ENCODE measurements at places on chromosomes 6 and 20.

GRCh38 chr20:56195946-56196345, 52.6 kb upstream of the MC3R start:
- DNase-seq = peak; percentile 94

DNA sequence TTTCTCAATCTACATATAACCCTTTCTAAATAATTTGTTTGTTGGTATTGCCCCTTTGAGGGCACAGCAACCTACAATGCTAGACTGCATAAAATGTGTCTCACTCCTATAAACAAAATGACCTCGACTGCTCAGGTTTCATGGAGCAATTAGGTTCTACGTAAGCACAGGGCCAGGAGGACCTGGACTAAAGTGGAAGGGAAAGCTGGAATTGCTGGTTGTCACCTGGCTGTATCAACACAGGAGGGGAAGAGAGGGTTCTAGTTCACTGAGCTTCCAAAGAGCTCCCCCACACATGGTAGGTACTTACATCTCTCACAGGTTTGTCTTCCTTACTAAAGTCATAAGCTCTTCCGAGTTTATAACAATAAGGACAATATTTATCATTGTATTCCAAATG, 51.0 kb downstream of the NCOA6 start:
- peak; percentile 13 for DNase-seq

DNA sequence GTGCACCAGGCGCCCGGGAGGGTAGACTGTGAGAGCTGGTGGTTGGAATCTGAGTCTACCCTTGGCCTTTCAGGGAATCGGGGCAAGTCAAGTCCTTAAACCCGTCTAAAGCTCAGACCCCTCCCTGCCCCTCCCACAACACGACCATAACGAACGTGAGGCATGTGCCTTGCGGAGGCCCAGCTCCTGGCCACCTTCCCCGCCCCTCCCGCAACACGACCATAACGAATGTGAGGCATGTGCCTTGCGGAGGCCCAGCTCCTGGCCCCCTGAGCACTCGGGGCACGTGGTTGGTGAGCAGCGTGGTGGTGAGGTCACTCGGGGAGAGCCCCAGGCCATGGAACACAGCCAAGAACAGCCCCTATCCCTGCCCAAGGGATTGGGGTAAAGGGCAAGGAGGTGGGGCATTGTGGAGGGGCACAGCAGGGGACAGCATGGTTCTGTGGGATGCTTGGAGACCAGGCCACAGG, 132.2 kb downstream of the TAF4 start:
- peak; percentile 14 for DNase-seq

DNA sequence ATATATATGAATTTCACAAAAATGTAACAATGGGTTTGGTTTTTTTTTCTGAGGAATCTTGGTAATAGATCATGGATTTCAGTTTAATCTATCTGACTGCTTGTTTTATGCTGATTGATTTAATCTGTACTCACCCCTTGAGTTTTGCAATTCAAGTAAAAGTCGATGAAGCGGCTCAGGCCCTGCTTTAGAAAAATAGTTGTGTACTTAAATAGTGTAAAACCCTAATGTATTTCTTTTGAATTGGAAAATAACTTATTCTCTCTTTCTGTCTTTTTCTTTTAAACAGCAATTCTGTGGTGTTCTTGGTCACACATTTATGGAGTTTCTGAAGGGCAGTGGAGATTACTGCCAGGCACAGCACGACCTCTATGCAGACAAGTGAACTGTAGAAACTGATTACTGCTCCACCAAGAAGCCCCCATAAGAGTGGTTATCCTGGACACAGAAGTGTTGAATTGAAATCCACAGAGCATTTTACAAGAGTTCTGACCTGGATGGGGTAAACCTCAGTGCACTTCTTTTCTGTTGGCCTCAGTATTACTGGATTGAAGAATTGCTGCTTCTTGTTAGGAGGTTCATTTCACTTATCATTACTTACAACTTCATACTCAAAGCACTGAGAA, 4.0 kb downstream of the LOC128125822 start:
- DNase-seq = no peak

GRCh38 chr6:145608850-145609249, 126.5 kb downstream of the EPM2A start:
- DNase-seq = no peak

- DNase-seq = peak; percentile 17
These were observed 4.6 kb downstream of the TP53TG5 start for GRCh38 chr20:45373353-45374100.

- DNase-seq = no peak
These were observed 7.0 kb downstream of the EYA2 start for GRCh38 chr20:46901638-46902037.

- no peak for DNase-seq
These were observed 432 bp upstream of the PSMF1 start for GRCh38 chr20:1118004-1118335.

- DNase-seq = peak; percentile 10
These were observed 6.3 kb downstream of the EBF4 start for GRCh38 chr20:2698912-2699311.

- DNase-seq = no peak
These were observed 145.8 kb downstream of the PACRG start for GRCh38 chr6:162873537-162873936.

GRCh38 chr6:89122625-89123024, 4.8 kb upstream of the SRSF12 start:
- DNase-seq = peak; percentile 3

DNA sequence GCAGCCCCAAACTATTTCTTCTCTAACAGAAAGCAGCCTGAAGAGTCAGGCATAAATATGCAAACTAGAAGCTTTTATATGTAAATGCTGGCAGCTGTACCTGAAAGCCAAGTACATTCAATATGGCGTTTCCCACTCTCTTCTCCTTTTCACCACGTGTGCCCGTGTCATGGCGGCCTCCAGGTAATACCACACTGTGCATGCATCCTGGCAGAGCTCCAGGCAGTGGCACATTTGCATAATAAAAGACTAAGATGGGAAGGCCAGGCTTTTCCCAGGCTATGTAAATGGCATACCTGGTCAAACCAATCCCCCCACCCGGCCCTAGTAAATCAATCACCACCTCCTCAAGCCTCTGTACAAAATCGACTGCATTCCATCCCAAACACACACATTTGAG, 120.6 kb downstream of the MMUT start:
- DNase-seq = peak; percentile 32

DNA sequence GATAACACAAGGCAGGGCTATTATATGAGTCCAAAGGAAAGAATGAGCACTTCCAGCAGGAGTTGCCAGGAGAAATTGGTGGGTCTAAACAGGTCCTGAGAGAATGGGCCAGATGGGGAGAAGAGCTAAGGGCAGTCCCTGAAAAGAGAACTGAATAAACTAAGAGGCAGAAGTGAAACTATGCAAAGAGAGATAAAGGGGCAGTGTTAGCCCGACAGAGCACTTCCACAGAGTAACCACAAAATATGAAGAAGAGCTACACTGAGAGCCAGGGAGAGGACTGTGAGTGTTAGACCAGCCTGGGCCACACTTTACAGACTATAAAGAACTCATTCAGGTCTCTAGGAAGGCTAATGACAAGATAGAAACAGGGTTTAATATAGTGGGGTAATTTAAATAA, 43.8 kb downstream of the RALGAPA2 start:
- DNase-seq = no peak

DNA sequence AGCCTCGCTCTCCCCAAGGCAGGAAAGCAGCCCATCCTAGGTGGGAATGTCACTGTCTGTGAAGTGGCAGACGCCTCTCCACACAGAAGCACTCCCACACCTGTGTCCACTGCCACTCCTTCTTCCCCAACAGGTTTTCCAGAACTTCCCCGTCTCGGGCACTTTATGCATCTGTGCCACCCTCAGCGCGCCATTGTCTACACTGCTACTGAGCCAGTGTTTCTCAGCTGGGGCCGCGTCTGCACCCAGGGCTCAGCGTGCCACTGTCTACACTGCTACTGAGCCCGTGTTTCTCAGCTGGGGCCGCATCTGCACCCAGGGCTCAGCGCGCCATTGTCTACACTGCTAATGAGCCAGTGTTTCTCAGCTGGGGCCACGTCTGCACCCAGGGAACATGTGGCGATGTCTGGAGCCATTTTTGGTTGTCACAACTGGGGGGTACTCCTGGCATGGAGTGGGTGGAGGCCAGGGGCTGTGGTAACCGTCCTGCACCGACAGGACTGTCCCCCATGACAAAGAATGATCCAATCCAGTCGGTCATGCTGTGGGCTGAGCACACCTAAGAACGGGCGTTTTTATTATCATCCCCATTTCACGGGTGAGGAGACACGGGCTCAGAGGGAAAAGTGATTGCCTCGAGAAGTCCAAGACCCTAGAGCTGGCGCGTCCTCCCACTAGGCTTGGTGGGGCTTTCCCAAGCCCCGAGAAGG, 41.7 kb upstream of the ZBP1 start:
- no peak for DNase-seq

DNA sequence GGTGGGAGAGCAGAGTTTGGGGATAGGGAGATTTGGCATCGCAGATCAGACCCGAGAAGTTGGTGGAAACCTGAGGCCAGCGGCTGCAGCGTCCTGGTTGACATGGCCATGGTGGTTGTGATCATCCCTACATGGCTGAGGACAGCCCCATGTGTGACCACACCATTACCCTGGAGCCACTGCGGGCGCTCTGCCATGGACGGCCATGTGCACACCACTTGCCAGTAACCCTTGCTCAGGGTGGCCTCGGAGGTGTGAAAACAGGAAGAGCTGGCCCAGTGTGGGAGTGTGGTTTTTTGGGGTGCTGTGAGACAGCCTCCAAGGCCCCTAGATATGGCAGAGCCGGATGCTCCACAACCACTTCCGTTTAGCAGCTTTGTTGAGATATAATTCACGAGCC, 64.4 kb downstream of the TMEM242 start:
- DNase-seq = no peak

DNA sequence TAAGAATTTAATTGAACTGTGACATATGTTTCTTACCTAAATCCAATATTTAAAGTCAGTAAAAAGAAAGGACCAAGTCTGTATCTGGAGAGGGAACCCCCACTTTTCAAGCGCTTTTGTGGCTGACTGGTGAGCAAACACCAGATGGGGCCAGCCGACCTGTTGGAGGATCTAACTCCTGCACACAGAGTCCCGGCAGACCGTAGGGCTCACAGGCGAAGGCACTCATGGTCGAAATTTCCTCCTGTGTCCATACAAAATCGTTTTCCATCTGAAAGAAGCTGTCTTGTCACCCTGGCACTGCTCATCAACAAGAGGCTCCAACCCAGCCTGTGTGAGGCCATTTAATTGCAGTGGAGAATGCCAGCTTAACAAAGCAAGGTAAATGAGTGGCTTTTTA, 94.0 kb downstream of the SCML4 start:
- DNase-seq = peak; percentile 17

DNA sequence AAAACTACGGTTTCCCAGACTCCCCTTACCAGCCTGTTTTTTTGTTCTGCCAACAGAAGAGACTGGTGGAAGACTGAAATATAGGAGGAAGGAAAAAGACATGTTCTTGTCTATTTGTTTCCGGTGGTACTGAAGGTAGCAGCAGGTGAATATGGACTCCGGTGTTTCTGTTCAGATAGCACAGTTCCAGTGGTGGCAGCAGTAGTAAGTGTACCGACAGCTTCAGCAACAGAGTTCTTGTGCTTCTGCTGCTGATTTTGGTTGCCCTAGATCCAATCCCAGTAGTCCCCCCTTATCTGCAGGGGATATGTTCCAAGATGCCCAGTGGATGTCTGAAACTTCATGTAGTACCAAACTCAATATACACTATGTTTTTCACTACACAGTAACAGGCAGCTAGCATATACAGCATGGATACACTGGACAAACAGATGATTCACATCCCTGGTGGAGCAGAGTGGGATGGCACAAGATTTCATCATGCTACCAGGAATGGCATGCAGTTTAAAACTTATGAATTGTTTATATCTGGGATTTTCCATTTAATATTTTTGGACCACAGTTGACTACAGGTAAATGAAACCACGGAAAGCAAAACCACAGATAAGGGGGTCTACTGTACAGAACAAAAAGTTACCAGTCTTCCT, 301.8 kb downstream of the BTBD9 start:
- DNase-seq = no peak

GRCh38 chr6:149473080-149474052, 11.4 kb downstream of the ZC3H12D start:
- DNase-seq = no peak

DNA sequence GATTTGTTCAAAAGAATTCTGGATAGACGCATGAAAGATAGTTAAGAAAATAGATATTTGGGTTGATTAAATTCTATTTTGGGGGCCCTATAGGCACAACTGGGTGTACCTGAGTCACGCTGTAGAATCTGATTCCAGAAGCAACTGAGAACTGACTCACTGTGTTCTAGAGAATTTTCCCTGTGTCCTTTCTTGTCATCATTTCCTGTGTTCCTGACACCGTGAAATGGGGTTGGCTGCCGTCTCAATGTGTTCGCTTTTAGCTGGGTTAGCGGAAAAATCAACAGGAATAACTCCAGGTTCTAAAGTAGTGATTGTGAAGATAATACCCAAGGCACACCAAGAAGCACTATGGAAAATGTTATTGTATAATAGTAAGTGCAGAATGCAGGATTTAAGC, 5.0 kb downstream of the GCNT2 start:
- no peak for DNase-seq

DNA sequence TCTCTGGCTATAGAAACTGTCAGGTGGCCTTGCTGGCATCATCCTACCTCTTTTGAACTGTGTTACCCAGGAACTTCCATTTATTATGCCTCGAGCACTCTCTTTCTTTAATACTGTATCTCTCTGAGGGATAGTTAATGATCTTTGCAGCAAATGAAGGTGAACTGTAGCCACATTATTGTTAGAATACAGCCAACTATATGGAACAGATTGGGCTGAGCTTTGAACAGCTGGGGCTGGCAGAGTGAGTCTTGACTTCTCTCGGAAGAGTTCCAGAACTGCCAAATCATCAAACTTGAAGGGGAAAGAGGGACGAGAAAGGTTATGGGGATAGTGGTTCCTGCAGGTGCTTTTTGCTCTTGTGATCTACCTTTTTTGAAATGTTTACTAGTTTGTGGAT, 237.7 kb downstream of the PRL start:
- DNase-seq = no peak

DNA sequence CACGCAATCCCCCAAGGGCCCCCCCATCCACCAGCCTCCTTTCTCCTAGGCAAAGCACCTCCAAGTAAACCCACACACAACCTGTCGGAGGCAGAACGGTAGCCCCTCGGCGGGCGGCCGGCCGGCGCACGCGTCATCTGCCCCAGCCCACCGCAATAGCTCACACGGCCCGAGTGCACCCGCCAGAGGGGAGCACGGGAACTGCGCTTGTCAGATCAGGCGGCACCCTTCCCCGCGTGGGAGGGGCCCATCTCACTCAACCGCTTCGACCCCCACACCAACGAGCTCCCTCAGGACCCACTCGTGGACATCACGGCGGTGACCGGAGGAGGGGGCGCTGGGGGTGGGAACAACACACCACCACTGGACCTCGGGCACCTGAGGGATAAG, 767.9 kb upstream of the DEFB115 start:
- no peak for DNase-seq
